ENCODE measurements at places on chromosomes 16 and 17.

- DNase-seq, result no peak
Observed at GRCh38 chr16:10601444-10602408, 21.3 kb upstream of the EMP2 start.

GRCh38 chr17:55325406-55325805 is 60.6 kb downstream of the HLF start:
- DNase-seq, result no peak

DNA sequence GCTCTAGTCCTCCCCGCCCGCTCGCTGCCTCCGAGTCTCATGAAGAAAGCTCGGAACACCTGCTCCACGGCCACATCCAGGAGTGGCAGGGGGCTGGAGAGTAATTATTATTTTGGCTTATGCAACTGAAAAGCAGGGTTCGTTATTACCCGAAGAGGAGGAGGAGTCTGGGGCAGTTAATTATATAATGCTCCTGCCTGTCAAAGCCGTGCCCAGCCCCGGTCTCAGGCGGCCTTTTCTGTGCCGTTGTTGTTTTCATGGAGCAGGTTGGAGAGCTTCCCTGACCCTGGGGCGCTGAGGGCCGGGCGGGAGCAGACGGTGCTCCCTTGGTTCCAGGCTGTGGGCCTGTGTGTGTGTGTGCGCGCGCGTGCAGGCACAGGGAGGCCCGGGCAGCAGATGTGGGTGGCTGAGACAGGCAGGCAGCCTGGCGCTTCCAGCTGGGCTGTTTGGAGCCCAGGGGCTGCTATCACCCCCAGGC is 2.4 kb downstream of the JPH3 start:
- no peak for DNase-seq

GRCh38 chr17:69607162-69607834 is 192.8 kb downstream of the MAP2K6 start:
- DNase-seq, result peak; percentile 54

GRCh38 chr17:48605409-48605919 is 678 bp upstream of the HOXB6 start:
- no peak for DNase-seq

All from GM20000 (cell line).